ENCODE measurements at places on chromosomes 16 and 17.

DNA sequence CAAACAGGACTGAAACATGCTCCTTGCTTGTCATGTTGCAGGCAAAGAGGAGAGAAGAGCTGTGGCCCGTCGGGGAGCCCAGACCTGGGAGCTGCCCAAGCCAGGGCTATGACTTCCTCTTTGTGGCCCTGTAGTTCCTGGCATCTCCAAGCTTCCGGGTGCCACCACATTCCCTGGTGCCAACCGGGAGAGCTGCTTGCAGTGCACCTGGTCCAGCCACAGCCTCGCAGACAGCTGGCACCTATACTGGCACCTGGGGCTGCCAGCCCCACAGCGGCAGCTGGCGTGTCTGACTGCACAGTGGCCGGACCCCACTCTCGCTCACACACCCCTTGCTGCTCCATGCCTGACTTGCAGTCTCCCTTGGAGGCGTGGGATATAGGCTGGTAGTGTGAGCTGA lies 37.1 kb upstream of the FOXJ1 start:
- DNase-seq, result no peak

- DNase-seq, result no peak
These were observed 17.1 kb downstream of the MRM3 start for GRCh38 chr17:799261-799660.

DNA sequence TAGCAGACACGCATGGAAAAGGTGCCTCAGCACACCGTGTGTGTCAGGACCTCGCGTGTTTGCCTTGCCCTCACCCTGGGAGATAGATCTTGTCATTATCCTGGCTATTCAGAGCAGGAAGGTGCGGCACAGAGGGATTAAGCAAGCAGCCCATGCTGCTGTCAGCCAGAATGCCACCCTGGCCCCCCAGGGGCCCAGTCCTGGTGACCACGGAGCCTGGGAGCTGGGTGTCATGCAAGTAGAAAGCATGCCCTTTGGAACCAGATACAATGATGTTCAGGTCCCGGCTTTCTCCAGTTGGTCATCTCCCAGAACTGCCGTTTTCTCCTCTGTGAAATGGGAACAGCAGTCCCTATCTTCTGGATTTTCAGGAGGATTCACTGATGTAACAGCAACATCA lies 29.9 kb downstream of the CACNG4 start:
- no peak for DNase-seq

- DNase-seq, result no peak
These were observed 21.1 kb upstream of the AKTIP start for GRCh38 chr16:53523971-53524548.

GRCh38 chr17:68512960-68513474 lies 787 bp downstream of the PRKAR1A start:
- DNase-seq, result no peak

DNA sequence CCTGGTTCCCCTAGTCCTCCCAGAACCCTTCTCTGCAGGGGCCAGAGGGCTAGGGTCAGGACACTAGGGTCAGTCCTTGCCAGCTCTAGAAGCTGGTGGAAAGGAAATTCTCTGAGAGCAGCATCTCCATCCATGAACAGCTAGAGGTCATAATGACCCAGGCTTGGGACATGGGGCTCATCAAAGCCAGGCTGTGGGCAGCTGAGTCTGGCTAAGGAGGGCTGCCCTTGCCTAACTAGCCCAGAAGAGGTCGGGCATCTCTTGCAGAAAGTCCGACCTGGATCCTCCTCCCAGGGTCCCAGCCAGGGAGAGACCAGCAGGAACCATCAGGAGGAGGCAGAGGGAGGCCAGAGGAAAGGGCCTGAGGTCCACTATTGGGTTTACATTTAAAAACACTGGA lies 4.3 kb downstream of the MPO start:
- no peak for DNase-seq

DNA sequence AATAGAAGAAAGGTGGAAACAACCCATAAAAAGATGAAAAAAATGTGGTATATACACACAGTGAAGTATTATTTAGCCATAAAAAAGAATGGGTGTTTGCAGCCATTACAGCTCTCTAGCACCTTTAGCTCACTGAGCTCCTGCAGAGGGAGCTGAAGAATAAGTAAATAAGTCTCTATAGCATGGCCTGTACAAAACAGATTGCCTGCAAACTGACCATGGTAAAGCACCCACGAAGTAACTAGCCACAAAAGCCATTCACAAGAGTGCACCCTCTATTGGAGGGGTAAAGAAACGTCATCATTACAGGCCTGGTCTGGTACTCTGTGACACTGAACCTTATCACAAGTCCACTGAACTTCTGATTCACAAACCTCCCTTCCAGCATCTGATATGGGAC lies 76.3 kb downstream of the USP32 start:
- no peak for DNase-seq

- no peak for DNase-seq
These were observed 47.3 kb downstream of the MIS12 start for GRCh38 chr17:5533486-5534315.

- DNase-seq, result no peak
These were observed 104.1 kb downstream of the BANP start for GRCh38 chr16:88055356-88055755.

DNA sequence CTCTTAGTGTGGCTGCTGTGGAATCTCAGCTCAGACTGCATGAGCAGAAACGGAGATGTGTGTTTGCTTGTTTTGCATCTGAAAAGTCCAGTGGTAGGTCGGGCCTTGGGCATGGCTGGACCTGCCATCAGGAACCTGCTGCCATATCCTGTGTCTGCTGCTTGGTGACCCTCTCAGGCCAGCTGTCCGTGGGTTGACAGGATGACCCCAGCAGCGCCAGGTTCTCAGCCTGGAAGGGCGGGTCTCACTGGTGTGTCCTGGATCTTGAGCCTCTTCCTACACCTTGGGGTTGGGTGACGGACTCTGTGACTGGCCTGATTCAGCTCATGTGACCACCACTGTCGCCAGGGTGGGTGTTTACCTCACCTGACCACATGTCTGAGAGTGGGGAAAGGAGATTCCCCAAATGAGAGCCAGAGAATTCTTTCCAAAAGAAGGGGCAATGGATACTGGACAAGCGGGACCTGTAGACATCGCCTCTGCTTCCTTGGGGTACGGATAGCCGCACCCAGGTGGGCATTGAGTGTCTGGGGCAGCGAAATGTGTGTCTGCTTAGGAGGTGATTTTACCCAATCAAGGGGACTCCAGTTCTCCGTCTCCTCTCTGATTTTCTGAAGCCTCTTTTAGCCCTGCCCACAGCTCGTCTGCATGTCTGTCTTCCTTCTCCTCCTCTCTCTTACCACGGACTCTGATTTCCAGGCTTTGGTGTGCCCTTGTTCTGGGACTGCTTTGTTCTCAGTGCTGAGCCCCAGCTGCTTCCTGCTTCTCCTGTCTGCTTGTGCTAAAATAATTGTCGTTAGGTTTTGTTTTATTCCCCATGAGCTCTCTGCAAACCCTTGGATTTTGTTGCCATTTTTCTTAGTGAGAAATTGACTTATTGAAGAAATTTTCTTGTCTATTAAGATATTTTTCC lies 399.7 kb downstream of the CPPED1 start:
- DNase-seq, result no peak

- no peak for DNase-seq
These were observed 17.1 kb downstream of the TRAF4 start for GRCh38 chr17:28760601-28761562.

DNA sequence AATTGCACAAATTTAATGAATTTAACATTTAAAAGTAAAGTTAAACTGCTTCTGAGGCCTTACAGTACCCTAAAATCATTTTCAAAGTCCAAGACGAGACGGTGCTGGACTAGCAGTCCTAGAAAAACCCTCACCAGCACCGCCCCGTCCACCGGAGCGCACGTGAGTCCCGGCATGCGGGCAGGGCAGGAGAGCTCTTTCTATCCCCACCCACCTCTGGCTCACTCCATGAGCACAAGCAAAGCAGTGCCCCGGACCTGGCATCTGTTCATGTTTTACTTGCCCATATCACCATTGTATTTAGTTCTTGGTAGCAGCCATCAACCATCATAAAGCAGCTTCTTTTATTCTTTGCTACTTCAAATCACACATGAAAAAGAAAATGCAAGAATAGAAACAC lies 41.7 kb downstream of the ANKRD11 start:
- no peak for DNase-seq

DNA sequence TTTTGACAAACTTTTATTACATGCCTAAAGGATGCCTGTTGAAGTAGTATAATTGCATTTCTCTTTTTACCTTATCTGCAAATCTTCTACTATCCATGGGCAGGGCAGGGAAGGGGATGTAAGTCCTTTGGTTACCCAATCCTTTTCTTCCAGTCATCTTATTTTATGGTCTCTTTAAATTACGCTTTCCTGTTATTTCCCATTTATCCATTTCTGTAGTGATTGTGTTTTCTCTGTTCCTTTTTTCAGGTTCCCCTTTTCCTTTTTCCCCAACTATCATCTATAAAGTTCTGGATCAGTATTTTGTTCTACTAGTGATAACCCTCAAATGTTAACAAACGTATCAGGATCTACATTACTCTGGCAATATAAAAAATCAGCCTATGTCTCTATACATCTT lies 3.3 kb upstream of the ABCA9 start:
- no peak for DNase-seq

DNA sequence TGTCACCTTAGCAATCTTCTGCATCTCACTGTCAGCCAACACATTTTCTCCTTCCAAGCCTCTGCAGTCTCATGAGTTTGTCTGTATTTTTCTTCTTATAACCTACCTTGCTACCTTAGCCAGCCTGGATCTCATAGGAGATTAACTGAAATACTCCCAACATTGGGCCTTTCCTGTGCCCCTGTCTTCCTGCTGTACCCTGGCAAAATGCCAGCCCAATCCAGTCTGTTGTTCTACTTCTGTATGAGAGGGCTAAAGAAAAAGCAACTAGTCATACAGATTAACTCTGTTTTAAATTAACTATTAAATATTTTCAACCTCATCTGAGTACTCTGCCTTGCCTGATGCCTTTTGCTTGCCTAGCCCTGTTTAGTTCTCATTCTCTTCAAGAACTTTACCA lies 18.4 kb downstream of the GOSR1 start:
- no peak for DNase-seq

DNA sequence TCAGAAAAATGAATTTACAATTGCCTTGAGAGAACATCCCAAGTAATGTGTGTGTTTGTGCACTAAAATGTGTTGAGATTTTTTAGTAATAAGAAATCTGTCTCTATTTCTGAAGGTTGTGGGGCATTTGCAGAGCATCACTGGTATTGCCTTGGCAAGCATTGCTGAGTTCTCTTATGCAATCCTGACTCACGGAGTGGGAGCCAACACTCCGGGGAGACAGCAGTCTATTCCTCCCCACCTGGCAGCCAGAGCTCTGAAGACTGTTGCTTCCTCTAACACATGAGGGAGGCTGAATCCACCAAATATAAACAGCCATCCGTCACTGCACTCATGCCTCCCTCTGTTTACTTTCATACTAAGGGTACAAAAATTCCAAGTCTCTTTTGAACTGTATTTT lies 10.6 kb downstream of the CNTD1 start:
- DNase-seq, result no peak
